H9 (cell line): ENCODE measurements at places on chromosomes 11 and 22. TPM values are rescaled to one million over a fixed set of nuclear protein-coding genes. Genes with fewer than 3 reads are reported as not detected.

GRCh38 chr22:46589871-46590271 is 30.3 kb upstream of the GRAMD4 start:
- peak; percentile 20 for DNase-seq

GRCh38 chr11:93197380-93198214 is at the start of gene SLC36A4:
Gene SLC36A4 (minus strand): TSS chr11:93197991. CDS start chr11:93197832, 159 bp downstream.
- DNase-seq: peak; percentile 96

The SLC22A8 gene
- total RNA-seq: not detected in 2 replicates

- no peak for DNase-seq
These were observed 821.1 kb upstream of the ARHGAP42 start for GRCh38 chr11:99865951-99866350.

DNA sequence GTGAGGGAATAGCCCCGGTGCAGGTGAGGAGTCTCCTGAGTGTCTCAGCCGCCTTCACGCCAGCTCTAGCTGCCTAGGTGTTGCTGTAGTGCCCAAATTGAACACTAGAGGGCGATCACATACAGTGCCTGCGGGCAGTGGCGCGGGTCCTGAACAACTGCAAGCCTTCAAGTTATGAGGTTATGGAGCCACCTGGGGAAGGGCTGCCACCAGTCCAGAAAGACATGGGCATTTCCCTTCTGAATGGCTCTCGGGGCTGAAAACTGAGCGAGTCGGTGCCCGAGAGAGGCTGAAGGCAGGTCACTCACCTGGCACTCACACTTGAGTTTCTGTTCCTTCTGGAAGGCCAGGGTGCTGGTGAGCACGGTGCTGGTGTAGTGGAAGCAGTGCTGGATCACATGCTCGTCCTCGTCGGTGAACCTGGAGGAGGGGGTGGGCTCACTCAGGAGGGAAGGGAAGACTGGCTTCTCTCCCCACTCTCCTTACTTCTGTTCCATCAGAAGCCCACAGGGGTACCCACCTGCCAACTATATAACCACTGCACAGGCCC is 88.4 kb downstream of the PDE2A start:
- peak; percentile 85 for DNase-seq

The WT1 gene
- total RNA-seq: 0.15 and 0.20 TPM in 2 replicates

DNA sequence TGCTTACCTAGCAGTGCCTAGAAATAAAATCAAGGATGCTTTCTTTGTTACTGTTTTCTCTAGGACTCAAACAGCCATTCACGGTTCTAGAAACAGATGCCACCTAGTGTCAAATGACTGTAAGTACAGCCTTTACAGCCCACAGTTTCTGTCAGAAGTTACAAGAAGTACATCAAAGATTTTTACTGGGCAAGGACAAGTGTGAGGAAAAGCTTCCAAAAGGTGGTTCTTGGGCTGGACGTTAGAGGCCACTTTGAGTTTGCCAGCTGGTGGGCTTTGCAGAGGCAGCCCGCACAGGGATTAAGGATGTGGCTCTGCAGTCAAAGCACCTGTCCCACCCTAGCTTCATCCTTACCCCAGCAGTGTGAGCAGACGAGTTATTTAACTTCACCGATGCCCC is 6.9 kb downstream of the KMT5B start:
- DNase-seq: peak; percentile 46
